Stimulated activated CD4-positive, alpha-beta T cell treated with anti-CD3 and anti-CD28 coated beads, Interleukin-15, amount 100 ng/mL, for 1 hour (primary cell): ENCODE measurements at places on chromosomes 1 and 21.

DNA sequence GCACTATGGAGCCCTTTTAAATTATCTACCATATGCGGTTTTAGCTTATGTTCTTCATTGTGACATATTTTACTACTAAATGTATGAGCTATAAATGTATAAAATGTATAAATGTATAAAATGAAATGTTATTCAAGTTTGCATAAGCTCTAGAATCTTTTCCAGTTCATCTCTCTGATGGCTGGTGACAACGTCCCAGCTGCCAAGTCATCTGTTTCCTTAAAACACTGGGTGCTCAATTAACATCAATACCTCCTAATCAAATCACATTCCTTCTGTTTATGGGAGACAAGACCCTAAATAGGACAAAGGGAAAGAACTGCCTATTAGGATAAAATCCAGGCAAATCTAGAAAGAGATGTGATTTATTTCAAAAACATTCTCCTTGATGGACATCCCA is 22.9 kb downstream of the DSTYK start:
- DNase-seq, result no peak

GRCh38 chr21:25635310-25635709 is 3.7 kb upstream of the JAM2 start:
- no peak for DNase-seq

DNA sequence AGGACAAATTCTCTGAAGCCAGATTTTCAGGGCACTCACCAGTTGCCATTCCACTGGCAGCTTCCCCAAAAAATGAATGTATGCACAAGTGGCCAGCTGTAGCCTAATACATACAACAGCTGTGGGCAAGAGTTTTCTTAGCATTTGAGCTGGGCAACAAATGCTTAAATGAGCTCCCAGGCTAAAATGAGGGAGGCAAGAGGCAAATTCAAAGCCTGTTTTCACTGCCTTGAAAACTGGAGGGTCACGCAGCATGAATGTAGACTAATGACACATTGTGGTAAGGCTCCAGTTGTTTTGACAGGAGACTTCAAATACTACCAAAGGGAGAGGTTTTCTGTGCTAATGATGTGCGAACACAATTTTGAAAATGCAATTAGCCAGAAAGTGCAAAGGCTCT is 88.2 kb downstream of the TIAM1 start:
- DNase-seq, result no peak

GRCh38 chr1:116498789-116499628 is 71.8 kb downstream of the CD58 start:
- peak; percentile 16 for DNase-seq

DNA sequence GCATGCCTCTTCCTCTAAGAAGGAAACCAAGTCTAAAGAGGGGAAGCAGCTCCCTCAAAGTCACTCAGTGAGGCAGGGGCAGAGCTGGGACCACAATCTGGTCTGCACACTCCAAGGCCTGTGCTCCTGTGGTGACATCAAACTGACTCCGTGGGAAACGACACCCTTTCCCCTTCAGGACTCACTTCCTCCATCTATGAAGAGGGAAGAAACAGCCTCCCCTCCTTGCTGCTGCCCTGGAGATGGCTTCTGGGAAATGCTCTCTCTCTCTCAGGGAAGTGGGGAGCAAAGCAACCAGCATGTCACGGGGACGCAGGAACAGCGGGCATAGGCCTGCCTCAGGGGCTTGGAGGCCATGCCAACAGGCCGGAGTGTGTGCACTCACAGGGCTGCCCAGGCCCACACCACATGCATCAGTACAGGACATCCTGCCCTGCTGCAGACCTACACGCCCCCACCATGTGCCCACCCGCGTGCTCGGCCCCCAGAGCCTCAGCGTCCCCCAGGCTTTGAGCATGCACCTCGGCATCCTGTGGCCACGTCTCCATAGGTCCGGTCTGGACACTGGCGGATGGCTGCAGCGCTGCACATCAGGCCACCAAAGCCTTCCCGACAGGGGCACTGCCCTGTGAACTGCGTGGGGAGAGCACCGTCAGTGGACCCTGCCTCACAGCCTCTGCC is 25.7 kb downstream of the LAMB3 start:
- DNase-seq, result no peak

DNA sequence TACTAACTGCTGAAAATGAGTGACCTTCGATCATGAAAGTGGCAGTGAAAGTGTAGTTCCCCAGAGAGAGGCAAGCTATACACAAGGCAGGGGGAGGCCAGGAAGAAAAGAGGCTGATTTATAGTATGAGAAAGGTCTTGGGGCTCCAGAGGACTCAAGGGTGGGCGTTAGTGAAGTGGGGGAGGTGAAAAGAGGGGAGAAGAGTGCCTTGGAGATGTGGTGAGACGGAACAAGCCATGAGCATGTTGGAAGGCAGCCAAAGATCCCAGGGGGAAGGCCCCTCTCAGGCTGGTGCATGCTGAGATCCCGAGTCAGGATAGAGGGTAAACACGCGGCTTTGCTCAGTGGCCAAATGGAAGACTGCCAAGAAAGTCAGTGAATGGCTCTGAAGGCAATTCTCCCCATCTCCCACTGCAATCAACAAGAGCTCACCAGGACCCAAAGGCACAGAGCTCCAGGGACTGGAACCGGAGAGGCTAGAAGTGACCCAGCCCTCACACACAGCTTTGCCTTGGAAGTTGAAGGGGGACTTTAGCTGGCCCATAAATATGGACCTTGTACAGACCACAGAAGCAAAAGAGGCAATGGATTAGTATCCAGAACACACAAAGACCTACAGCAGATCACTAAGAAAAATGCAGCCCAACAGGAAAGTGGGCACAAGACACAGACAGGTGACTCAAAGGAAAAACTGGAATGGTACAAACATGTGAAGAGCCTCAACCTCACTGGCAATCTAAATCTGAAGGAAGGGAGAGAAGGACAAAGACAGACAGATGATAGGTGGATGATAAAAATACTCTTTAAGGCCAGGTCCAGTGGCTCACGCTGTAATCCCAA is 49.6 kb downstream of the HSF2BP start:
- DNase-seq, result no peak

DNA sequence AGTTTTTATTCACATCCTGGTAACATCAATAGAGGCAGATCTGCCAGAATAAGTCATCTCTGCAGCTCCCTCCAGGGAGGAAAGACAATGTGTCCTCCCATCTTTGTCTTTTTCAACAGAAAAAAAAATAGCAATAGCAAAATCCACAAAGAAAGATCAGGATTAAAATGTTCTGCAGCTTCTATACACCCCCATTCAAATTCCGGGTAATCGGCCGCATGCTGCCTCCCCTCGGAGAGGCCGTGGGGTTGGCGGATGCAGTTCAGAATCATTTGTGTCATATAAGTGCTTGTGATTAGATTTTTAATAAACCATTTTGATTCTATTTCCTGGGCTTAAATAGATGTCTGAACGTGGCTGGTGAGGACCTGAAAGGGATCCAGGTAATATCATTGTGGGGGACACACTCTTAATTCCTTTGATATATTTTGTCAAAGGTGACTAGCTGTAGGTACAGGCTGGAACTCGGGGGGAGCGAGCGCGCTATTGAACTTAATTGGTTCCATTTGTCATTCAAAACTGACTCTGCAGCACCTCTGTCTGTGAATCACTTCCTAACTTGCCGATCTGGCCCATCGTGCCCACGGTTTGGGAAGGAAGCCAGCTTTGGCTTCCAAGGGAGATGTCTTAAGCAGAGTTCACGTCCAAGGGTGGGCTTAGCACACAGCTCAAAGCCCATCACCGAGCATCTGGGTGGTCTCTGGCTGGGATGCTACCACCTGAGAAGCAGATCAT is 85.6 kb upstream of the ARHGEF16 start:
- DNase-seq, result no peak

GRCh38 chr1:72202761-72203160 is 79.6 kb downstream of the NEGR1 start:
- DNase-seq, result no peak

GRCh38 chr1:91754348-91754747 is 131.6 kb downstream of the TGFBR3 start:
- no peak for DNase-seq
